ENCODE measurements at places on chromosomes 7 and 10. TPM values are rescaled to one million over a fixed set of nuclear protein-coding genes. Genes with fewer than 3 reads are reported as not detected.

DNA sequence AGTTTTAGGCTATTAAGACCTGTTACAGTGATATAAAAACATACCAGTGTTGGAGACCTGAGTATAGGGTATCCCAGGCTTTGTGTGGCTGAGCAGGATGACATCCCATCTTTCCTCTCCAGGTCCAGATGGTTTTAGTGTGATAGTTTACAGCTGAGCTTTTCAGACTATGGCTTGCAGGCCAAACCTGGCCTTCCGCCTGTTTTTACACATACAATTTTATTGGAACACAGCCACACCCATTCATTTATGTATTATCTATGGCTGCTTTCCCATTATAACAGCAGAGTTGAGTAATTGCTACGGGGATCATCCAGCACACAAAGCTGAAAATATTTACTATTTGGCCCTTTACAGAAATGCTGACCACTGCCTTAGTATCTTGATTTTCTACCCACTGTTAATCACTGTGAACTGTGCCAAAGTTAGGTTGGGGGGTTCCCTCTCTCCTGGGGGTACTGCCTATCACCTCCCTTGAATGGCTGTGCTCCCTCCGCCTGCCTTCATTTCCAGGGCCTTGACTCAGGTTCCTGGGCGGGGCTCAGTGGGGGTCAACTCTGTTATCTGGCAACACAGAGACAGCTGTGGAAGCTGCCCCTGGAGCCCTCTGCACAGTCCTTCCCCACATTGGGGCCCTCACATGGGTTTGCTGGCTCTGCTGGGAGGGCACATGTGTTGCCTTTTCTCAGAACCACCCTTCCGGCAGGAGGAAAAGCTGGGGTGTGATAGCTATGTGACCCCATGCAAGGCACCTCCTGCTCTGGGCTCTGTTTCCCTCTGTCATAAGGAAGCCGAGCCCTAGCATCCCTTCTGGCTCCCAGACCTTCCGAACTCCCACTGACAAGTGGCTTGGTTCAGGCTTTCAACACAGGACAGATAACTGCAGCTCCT lies 40.3 kb upstream of the SH2D4B start:
- DNase-seq: no peak

DNA sequence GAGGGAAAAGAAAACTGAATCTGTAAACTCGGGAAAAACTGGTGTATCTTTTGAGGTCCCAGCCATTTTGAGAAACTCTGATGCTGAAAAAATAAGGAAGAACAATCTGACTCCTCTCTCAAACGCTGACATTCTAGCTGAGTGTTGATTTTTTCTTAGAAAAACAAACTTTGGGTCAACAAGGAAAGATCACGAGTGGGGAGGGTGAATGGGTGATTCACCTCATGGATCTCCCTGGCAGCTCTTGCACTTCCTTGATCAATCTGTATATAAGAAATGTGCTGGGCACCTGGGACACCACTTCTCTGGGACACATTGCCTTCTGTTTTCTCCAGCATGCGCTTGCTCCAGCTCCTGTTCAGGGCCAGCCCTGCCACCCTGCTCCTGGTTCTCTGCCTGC lies at the start of gene PIP:
PIP (plus strand) TSS at position 297 of the 400 bp plus-strand sequence; CDS start at position 337, 40 bp downstream.
- no peak for DNase-seq

- DNase-seq: no peak
Observed at GRCh38 chr10:117166418-117167345, 28.6 kb upstream of the VAX1 start.

- DNase-seq: no peak
Observed at GRCh38 chr10:62450912-62451610, 76.9 kb downstream of the ZNF365 start.

DNA sequence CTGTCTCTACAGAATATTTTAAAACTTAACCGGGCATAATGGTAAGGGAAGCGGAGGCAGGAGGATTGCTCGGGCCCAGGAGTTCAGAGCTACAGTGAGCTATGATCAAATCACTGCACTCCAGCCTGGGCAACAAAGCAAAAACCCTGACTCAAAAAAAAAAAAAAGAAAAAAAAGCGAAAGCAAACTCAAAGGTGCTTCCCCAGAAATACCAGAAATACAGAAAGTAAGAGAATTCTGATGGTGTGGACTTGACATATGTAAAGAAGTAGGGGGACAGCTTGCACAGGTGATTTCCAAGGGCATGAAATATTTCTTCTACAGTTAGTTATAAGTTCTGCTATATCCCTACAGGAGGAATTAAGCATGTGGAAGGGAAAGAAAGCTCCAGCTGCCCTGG lies 69.7 kb upstream of the APBB1IP start:
- DNase-seq: no peak

- DNase-seq: no peak
Observed at GRCh38 chr10:784403-785088, 95.1 kb upstream of the DIP2C start.

DNA sequence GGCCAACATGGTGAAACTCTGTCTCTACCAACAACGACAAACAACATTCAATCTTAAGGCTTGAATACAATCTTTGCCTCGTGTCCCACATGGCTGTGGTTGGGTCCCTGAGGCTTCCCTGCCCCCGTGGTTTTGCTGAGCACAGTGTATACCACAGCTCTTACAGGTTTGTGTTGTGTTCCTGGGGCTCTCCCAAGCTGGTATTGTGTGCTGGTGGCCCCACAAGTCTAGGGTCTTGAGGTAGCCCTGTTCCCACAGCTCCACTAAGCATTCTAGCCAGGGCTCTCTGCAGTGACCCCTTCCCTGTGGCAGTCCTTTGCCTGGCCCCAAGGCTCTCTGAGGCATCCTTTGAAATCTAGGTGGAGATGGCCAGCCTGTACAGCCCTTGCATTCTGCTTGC lies 68.0 kb upstream of the CCNY start:
- DNase-seq: no peak

KIF11 gene
- polyA plus RNA-seq: 28.4 TPM

AKR1C2 gene
- polyA plus RNA-seq: 39.3 TPM

PLEKHS1 gene
- 0.21 TPM for polyA plus RNA-seq

ZDHHC6 gene
- polyA plus RNA-seq: 55.5 TPM

GIMAP1 gene
- polyA plus RNA-seq: 1.5 TPM

SEMA3D gene
- polyA plus RNA-seq: 50.7 TPM

STEAP1 gene
- polyA plus RNA-seq: 12.8 TPM

ZNF511 gene
- polyA plus RNA-seq: 35.6 TPM

C10orf105 gene
- 0.17 TPM for polyA plus RNA-seq
